ENCODE measurements at places on chromosomes 2 and 18. TPM values are rescaled to one million over a fixed set of nuclear protein-coding genes. Genes with fewer than 3 reads are reported as not detected.

Gene TDRD15
- not detected for total RNA-seq

Gene KRTCAP3
- 30.4 TPM for total RNA-seq

Gene STARD6
- total RNA-seq, result not detected

Gene DLGAP1
- 0.53 TPM for total RNA-seq

Gene GREB1L
- total RNA-seq, result not detected

Gene CTLA4
- total RNA-seq, result not detected

Gene UGT1A5
- 3.1 TPM for total RNA-seq

Gene GAREM1
- total RNA-seq, result 5.6 TPM

Gene FAHD2A
- 20.8 TPM for total RNA-seq

Gene LRRC30
- not detected for total RNA-seq

Gene HOXD9
- total RNA-seq, result not detected

Gene GREB1
- 0.03 TPM for total RNA-seq

Gene CD8B2
- total RNA-seq, result not detected

Gene IL1RL1
- total RNA-seq, result not detected

Gene TUBA4B
- not detected for total RNA-seq

Gene MOGAT1
- total RNA-seq, result not detected

Gene PLGLB1
- total RNA-seq, result not detected

Gene TMEM182
- 6.5 TPM for total RNA-seq

Gene SRSF7
- 133 TPM for total RNA-seq

Gene GALNT5
- total RNA-seq, result 1.1 TPM

Gene SPHKAP
- not detected for total RNA-seq

Gene MAP4K3
- total RNA-seq, result 44.8 TPM

Gene PDCD1
- total RNA-seq, result not detected

Gene DSC3
- 0.03 TPM for total RNA-seq

Gene MAL
- not detected for total RNA-seq

Gene GRHL1
- 5.5 TPM for total RNA-seq

Gene SLC25A12
- total RNA-seq, result 10.1 TPM

Gene LINC00305
- total RNA-seq, result not detected

Gene SERPINB7
- total RNA-seq, result 0.16 TPM

Gene LOXHD1
- total RNA-seq, result not detected

Gene RAB31
- 1.7 TPM for total RNA-seq

Gene EML6
- total RNA-seq, result 3.0 TPM

Gene VSNL1
- total RNA-seq, result not detected

Gene MTA3
- 16.2 TPM for total RNA-seq

Gene CAVIN2
- total RNA-seq, result 0.84 TPM

Gene THSD7B
- 0.68 TPM for total RNA-seq

Gene LPIN2
- total RNA-seq, result 35.5 TPM

Gene SIX3
- total RNA-seq, result not detected

Gene ZAP70
- 1.8 TPM for total RNA-seq

Gene ALPG
- not detected for total RNA-seq

Gene DUSP2
- total RNA-seq, result 75.7 TPM

Gene CCDC141
- total RNA-seq, result not detected

Gene CUL3
- 30.3 TPM for total RNA-seq

Gene ITPRIPL1
- not detected for total RNA-seq

Gene COL6A3
- not detected for total RNA-seq

Gene MEP1B
- total RNA-seq, result not detected

Gene CDKL4
- total RNA-seq, result not detected

Gene CSRNP3
- total RNA-seq, result 0.08 TPM

Gene RGPD4
- not detected for total RNA-seq

Gene NDUFV2
- 135 TPM for total RNA-seq
